Dermis blood vessel endothelial cell (primary cell): ENCODE measurements at places on chromosomes 13 and 19. TPM values are rescaled to one million over a fixed set of nuclear protein-coding genes. Genes with fewer than 3 reads are reported as not detected.

GRCh38 chr19:57947088-57947418 is 453 bp downstream of the ZNF256 start:
- no peak for DNase-seq

DNA sequence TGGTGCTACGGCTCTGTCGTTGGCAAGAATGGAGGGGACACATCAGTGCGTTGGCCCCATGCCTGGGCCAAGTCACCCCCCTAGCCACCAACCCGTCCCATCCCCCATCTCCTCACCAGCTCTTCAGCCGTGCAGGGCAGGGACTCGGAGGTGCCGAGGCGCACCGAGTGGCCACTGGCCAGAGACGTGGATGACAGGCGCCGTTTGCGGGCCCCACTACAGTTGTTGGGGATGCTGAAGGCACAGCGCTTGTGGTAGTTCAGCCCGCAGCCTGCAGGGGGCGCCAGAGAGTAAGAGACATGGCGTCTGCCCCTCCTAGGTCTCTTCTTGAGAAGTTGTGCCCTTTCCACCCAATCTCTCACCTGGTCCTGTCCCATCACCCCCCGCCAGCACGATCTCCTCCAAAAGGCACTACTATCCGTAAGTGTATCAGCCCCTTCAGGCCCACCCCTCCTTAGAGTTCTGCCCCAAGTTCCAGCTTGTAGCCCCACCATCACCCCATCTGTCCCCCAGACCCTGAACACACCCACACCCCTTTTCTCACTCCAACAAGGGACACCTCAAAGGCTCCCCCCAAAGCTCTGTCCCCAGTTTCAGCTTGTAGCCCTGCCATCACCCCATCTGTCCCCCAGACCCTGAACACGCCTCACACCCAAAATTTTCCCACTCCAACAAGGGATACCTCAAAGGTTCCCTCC is 12.4 kb downstream of the PRKD2 start:
- DNase-seq, result peak; percentile 77

GRCh38 chr19:5595129-5595528 is 27.4 kb upstream of the TINCR start:
- no peak for DNase-seq

GRCh38 chr13:65999411-65999810 is 1230.7 kb downstream of the PCDH9 start:
- no peak for DNase-seq

DNA sequence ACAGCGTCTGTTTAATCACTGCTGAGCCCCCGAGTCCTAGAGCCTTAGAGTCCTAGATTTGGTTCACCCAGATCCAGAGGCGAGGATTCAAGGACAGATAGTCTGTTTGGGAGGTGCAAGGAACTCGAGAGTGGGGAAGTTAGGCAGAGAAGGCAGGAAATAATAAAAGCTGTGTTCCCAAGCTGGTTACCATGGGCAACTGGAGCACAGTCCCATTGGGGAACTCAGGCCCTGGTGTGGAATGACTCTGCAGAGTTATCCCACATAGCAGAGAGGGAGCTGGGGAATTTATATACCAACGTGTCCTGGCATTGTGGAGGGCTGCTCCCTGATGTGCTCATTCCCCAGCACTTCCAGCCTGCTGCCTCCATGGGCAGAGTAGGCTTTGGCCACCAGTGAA is 9.7 kb downstream of the IGSF23 start:
- DNase-seq, result peak; percentile 87

DNA sequence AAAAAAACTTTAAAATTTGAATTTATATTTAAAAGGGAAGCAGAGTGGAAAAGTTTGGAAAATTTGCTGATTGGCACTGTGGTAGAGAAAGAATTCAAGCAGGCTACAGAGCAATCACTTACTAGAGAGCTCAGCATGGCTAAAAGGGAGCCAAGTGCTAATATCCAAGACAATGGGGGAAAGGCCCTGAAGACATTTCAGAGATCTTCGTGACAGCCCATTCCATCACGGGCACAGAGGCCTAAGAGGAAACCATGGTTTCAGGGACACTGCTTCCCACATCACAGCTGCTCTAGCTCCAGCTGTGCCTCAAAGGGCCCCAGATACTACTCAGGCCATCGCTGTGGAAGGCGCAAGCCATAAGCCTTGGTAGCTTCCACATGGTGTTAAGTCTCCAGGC is 73.7 kb downstream of the SGCG start:
- no peak for DNase-seq

DNA sequence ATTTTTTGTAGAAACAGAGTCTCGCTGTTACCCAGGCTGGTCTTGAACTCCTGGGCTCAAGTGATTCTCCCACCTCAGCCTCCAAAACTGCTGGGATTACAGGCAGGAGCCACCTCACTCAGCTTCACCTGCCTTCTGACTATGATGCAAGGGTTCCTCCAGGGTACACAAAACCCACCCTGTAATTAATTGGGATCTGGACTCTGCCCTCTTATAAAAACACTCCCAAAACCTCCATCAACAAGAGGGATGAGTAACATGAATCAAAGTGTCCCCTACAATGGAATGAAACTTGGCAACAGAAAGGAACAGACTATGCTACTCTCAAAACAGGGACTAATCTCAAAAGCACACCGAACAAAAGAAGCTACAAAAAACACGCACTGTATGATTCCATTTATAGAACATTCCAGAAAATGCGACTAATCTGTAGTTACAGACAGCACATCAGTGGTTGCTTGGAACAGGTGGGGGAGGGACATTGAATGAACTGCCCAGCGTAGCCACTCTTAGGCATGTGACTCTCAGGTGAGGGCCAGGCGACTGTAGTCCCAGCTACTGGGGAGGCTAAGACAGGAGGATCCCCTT is 3.2 kb upstream of the PRR36 start:
- DNase-seq, result no peak

C19orf81 gene
- 0.28 TPM in 1 of 2 replicates, not detected in the other for total RNA-seq

TEX26 gene
- not detected in 2 replicates for total RNA-seq

DMKN gene
- 0.34 TPM in 1 of 2 replicates, not detected in the other for total RNA-seq

PTH2 gene
- not detected in 2 replicates for total RNA-seq
